ENCODE measurements at places on chromosomes 2 and 18.

DNA sequence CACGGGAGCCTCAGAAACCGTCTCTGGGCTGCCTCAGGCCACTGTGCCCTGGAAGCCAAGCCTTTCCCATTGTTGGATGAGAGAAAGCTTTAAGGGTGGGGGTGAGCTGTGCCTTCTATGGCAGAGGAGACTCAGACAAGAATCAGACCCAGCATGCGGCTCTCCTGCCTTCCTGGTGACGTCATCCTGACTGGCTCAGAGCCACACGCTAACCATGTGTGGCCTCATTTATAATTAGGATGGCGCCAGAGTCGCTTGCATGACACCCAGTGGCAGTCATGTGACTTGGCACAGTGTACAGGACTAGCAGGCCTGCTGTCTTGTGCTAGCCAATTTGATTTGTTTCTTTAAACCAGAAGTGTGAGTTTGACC, 99.1 kb downstream of the SH3BP4 start:
- peak; percentile 91 for DNase-seq

- no peak for DNase-seq
Measured at GRCh38 chr2:204663816-204664425, 118.6 kb downstream of the PARD3B start.

DNA sequence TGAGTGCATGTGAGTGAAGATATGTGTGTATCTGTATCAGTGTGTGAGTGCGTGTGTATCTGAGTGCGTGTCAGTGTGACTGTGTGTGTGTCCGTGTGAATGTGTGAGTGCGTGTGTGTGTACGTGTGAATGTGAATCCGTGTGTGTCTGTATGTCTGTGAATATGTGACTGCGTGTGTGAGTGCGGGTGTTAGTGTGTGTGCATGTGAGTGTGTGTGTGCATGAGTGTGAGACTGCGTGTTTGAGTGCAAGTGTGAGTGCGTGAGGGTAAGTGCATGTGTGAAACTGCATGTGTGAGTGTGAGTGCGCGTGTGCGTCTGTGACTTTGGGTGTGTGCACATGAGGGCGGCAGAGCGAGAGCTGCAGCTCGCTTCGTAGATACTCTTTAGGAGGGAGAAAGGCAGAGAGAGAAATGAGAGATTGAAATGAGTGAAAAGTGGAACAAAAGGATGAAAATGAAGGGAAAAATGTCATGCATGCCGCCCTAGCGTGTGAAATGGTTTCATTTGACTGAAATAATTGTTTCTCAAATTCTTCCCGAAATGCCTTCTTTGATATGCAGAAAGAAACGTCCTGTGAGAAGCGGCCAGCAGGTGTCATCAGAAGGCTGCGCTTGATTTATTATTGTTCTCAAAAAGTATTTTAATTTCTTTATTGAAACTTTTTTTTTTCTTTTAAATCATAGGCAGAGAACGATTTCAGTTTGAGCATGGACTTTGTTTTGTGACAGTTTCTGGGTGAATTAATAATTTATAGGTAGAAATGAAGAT, 25.6 kb downstream of the ZNF407 start:
- no peak for DNase-seq

DNA sequence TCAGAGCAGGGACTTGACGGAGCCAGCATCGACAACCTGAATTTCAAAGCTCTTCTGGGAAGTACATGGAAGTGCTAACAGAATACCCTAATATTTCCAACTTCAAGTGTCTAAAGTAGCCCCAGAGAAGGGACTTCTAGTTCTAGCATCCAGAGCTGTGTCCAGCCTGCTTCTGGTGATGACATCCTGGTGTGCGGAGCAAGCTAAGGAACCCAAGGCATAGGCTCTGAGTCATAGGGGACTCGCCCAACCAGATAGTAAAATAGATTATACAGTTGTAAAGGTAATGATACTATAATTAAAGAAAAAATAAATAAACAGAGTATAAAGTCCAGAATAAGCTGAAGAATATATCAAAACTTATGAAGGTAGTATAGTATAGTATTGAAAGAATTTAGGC, 108.1 kb upstream of the SERPINE2 start:
- DNase-seq: no peak

- no peak for DNase-seq
Measured at GRCh38 chr2:112811841-112812306, 24.7 kb downstream of the IL1B start.

GRCh38 chr2:240326246-240326645, 109.2 kb upstream of the GPC1 start:
- DNase-seq: no peak

GRCh38 chr2:119160361-119160990, 1.9 kb upstream of the C1QL2 start:
- no peak for DNase-seq

DNA sequence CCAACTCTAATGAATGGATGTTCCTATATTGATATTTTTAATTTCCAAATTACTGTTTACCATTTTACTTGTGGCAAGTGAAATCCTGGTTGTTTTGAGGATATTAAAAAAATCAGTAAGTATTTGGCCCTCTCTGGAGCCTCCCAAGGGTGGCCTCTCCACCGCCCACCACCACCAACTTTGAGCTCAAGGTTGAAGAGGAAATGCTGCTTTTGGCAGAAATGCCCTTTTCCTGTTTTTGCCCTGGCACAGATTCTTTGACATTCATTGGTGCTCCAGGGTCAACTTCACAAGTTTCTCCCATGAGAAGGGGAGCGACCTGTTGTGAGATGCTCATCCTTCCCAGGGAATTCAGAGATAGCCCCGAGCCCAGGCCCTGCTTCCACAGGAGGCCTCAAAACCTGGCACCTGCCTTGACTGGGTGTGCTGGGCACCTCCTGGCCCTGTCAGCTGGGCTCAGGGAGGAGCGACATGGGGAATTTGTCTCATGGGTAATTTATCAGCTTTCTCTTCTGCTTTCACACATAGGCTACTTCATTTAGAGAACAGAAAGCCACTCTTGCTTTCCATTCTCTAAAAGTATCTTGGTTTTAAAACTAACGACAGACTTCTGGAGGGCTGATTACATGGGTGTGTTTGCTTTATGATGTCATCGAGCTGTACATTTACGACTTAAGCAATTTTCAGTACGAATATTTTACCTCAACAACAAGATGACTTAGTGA, 6.9 kb downstream of the CD8A start:
- no peak for DNase-seq

DNA sequence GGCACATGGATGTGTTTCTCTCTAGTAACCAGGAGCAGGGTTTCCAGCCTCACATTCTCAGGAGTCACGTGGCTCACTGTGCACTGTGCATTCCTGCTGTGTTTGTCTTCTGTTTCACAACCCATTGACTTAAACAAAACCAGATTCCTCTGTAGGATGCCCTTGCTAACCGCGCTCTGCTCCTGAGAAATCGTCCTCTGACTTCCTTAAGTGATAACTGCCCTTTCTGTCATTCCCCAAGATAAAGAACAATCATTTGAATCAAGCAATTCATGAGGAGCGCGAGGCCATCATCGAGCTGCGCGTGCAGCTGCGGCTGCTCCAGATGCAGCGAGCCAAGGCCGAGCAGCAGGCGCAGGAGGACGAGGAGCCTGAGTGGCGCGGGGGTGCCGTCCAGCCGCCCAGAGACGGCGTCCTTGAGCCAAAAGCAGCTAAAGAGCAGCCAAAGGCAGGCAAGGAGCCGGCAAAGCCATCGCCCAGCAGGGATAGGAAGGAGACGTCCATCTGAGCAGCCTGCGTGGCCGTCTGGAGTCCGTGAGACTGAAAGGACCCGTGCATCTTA, 60.2 kb downstream of the RALBP1 start:
- peak; percentile 46 for DNase-seq

- no peak for DNase-seq
Measured at GRCh38 chr2:12006850-12007249, 260.4 kb downstream of the LPIN1 start.

GRCh38 chr2:240136013-240136670, at the start of gene COPS9:
TSS of gene COPS9 (minus strand) at chr2:240136305. CDS start at chr2:240136284, 21 bp downstream.
- peak; percentile 86 for DNase-seq

- no peak for DNase-seq
Measured at GRCh38 chr18:51621113-51621863, 423.8 kb upstream of the MEX3C start.

DNA sequence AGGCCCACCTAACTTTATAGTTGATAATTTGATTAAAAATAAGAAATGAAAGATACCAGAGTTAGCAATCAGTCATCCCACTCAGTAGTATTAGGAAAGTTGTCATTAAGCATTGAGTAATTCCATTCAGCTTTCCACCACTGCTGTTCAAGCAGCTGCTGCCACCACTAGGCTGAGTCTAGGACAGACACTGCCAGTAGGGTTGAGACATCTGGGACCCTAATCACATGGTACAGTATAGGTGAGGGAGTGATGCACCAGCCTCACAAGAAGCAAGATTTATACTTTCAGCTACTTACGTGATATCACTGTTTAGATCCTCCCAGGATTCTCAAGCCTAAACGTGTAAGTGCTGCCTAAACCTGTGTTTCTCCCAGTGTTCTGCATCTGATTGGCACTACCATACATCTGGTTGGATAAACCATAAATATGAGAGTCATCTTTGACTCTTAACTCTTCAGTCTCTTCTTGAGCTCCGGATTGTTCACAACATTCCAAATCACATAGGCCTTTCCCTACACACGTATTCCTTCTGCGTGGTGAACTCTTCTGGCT, 3.2 kb downstream of the UBXN4 start:
- DNase-seq: no peak

DNA sequence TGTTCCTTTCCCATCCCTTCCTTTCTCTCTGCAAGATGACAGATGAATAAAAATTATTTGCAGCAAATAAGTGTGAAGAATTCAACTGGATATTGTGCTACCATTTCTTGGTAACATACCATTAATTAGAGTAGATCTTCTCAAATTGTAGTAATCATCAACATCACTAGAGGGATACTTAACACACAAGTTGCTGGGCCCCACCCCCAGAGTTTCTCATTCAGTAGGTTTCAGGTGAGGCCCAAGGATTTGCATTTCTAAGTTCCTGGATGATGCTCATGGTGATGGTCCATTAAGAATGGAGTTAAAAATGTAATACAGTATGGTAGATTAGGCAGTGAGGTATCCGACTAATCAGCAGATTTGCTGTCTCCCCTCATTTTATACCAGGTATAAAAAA, 594.0 kb downstream of the ERBB4 start:
- DNase-seq: no peak

DNA sequence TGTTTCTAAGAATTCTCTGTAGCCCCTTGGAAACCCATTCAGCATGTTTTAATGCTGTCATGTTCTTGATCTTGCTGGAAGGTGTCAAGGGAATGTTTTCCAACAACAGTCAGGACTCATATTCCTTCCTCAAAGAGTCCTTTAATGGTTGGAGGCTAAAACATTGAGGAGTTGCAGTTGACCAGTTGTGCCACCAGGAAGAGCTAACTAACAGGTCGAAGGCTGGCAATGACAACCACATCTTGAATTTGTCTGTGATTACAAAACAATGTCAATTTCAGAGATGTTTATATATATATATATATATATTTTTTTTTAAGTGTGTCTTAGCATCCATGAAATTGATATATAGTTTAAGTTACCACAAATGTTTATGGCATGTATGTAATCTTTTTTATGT, 151.5 kb downstream of the INO80D start:
- no peak for DNase-seq

GRCh38 chr2:79860228-79861058, 347.6 kb downstream of the CTNNA2 start:
- DNase-seq: no peak

GRCh38 chr2:854460-854859, 96.2 kb upstream of the SNTG2 start:
- DNase-seq: no peak

GRCh38 chr2:44450082-44450481, 88.3 kb downstream of the CAMKMT start:
- no peak for DNase-seq

- no peak for DNase-seq
Measured at GRCh38 chr2:45069684-45070083, 60.4 kb upstream of the SIX2 start.

GRCh38 chr2:26035090-26035743, 1.3 kb downstream of the RAB10 start:
- no peak for DNase-seq

GRCh38 chr2:6906165-6906741, 11.0 kb upstream of the RNF144A start:
- DNase-seq: no peak

GRCh38 chr2:128727914-128728313, 409.2 kb upstream of the HS6ST1 start:
- peak; percentile 56 for DNase-seq

DNA sequence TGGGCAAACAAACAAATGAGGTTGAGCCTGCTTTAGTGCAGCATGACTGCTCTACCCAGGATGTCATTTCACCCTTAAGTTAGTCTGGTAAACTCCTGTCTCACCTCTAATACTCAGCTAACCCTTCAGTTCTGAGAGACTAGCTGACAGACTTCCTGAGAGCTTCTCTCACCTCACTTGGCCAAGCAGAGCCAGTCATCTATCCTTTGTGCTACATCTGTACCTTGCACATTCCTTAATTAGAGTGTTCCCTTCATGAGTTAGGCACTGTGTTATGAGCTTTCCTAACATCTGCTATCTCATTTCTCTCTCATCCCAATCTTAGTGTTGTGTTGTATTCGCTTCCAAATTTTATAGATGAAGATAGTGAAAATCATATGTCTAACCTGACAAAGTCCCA, 220.1 kb upstream of the PIK3C3 start:
- no peak for DNase-seq

GRCh38 chr2:29052807-29053206, 21.5 kb downstream of the PCARE start:
- no peak for DNase-seq

- no peak for DNase-seq
Measured at GRCh38 chr2:47173986-47174732, 19.1 kb upstream of the STPG4 start.

GRCh38 chr18:21315741-21316197, 73.7 kb downstream of the GREB1L start:
- no peak for DNase-seq

Data from tibial artery (tissue), 4 donors.